ENCODE measurements at places on chromosomes 5 and 9. TPM values are rescaled to one million over a fixed set of nuclear protein-coding genes. Genes with fewer than 3 reads are reported as not detected.
A peak's percentile ranks its signal among the peaks of the same experiment; 100 is the strongest.

DNA sequence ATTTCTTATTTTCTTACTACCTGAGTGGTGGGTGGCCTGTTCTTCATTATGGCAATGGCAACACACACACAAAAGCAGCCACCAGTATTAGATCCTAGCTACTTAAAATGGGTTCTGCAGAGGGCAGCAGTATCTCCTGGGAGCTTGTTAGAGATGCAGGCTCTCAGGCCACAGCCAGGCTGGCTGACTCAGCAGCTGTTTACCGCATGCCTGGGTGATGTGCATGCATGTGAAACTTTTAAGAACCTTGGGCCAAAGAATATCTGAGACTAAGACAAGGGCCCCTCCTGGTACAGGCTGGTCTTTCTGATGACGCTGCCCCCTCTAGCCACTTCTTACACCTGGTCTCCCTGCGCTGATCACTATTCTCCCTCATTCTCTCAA lies 399.0 kb downstream of the MED10 start:
- no peak for DNase-seq
- H3K4me3 ChIP-seq = no peak overlapping the region
- no peaks in the 10 kb centered on the region for H3K36me3 ChIP-seq
- no peaks in the 10 kb centered on the region for H3K27me3 ChIP-seq

Gene INSL6
- total RNA-seq = not detected

GRCh38 chr5:103280967-103281366 lies 22.4 kb downstream of the MACIR start:
- no peaks in the 10 kb centered on the region for H3K27me3 ChIP-seq
- no peak for DNase-seq
- H3K36me3 ChIP-seq = peaks cover 7% of the 10 kb centered on the region
- H3K4me1 ChIP-seq = no peaks in the 10 kb centered on the region
- no peak overlapping the region for H3K4me3 ChIP-seq

DNA sequence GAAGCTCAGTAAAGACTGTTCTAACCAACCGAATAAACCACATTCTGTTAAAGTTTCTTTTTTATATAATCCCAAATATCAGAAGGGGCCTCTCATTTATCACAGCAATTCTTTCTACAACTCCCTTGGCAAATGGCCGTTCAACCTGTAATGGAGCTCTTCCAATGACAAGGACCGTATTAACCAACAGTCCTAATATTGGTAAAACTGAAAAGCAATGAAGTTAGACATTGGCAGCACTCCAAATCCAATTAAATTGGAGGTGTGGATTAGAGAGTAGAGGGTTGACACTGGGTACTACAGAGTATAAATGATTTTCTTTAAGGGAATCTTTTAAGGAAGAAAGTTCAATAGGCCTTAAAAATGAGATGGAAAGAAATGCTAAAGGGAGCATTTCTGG lies 842 bp downstream of the TMED7 start:
- H3K27me3 ChIP-seq = no peaks in the 10 kb centered on the region
- H3K4me1 ChIP-seq = peaks cover 39% of the 10 kb centered on the region
- peaks cover 4% of the 10 kb centered on the region for H3K36me3 ChIP-seq
- H3K4me3 ChIP-seq = peak overlapping the region; percentile 84
- DNase-seq = no peak

Gene PCDHGB7
- total RNA-seq = 18.3 TPM

- H3K27ac ChIP-seq = peak overlapping the region; percentile 87
- no peaks in the 10 kb centered on the region for H3K36me3 ChIP-seq
- no peaks in the 10 kb centered on the region for H3K27me3 ChIP-seq
- no peak for DNase-seq
- H3K4me3 ChIP-seq = peak overlapping the region; percentile 72
These were observed 1.4 kb downstream of the PTTG1 start for GRCh38 chr5:160423099-160423498.

DNA sequence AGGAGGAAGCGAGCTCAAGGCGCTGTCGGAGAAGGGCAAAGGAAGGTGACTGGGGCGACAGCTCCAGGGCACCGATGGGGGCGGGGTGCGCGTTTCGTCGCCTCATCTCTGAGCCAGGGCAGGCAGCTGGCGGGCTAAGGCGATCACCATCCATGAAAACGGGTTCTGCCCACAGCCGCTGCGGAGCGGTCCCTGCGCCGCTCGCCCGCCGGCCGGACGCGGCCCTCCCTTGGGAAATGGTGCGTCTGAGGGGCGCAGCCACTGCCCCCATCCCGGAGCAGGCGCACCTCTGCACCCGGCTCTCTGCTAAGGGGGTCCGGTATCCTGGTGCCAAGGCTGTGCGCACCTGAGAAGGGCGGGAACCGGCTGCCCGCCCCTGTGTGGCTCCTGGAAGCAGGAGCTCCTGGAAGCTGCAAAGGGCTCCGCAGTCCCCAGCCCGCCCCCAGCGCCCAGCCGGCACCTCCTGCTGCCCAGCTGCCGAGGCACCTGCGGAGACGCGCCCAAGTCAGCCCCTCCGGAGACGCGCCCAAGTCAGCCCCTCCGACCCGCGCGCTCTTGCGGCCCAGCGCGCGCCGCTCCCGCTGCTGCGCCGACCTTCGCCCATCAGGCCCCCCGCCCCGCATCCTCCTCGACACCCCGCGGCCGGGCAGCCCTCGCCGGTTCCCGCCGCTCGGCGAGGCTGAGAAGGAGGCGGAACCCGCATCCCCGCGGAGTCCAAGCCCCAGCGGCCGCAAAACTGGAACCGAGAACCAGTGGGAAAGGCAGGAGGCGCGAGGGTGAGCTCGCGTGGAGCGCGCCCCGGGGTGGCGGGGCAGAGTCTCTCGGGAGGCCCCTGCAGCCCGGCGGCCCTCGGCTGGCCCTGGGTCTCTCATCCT lies 757 bp downstream of the ANKRD34B start:
- no peak for DNase-seq
- H3K4me1 ChIP-seq = peaks cover 19% of the 10 kb centered on the region
- H3K4me3 ChIP-seq = peak overlapping the region; percentile 50
- H3K27ac ChIP-seq = no peak overlapping the region

Gene PCDHB16
- 2.9 TPM for total RNA-seq

Gene AMBP
- total RNA-seq = not detected

GRCh38 chr5:102905056-102905455 lies 150.0 kb downstream of the PAM start:
- no peaks in the 10 kb centered on the region for H3K36me3 ChIP-seq
- H3K4me1 ChIP-seq = no peaks in the 10 kb centered on the region
- no peak for DNase-seq
- no peaks in the 10 kb centered on the region for H3K27me3 ChIP-seq
- no peak overlapping the region for H3K4me3 ChIP-seq

DNA sequence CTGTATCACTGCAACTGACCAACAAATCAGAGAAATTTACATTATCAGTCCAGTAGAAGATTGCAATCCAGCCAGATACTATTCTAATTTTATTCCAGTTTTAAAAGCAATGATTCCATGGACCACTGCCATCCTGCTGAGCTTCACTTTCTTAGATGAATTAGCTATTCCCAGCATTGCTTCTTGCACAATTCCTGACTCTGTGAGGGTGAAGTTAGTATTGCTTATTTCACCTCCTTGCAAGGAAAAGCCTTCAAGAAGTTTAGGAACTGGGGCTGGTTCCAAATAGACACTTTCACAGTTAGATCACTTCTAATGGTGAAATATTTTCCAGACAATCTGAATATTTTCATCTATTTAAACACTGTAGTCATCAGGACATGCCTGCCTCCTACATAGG lies 338.6 kb upstream of the TNC start:
- no peaks in the 10 kb centered on the region for H3K27me3 ChIP-seq

DNA sequence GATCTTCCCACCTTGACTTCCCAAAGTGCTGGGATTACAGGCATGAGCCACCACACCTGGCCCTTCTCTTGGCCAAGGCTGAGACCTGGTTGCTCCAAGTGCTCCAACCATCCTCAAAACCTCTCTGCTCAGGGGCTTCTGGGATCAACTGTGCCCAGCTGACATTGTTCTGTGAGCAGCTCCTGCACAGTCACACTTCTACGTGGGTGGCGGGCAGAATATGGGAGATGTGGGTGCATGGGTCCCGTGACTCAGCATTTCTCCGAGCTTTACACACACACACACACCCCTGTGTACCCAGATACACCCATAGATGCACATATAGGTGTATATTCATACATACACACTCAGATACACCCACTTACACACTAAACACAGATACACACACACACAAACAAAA lies 10.5 kb upstream of the MYORG start:
- peak; percentile 58 for DNase-seq
- no peaks in the 10 kb centered on the region for H3K27me3 ChIP-seq
- no peaks in the 10 kb centered on the region for H3K4me1 ChIP-seq

Gene GRAMD2B
- 43.9 TPM for total RNA-seq

DNA sequence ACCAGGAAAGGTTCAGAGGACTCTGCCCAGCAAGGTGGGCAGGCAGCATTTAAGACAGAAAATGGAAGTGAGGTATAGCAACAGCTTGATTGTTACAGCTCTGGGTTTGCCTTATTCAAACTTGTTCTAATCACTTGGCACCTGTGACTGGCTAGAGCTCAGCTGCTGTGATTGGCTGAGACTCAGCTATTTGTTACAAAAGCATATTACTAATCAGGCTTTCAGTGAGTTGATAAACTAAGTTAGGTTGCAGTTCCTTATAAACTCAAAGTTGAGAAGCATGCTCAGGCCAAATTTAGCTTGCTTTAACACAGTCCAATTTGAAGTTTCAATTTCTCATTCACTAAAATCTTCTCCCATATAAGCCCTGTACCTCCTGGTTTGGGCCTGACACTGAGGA lies 56.3 kb downstream of the GDA start:
- no peak overlapping the region for H3K4me3 ChIP-seq
- no peak overlapping the region for H3K27ac ChIP-seq
- H3K36me3 ChIP-seq = no peaks in the 10 kb centered on the region

Gene CDKN2A
- total RNA-seq = 2.0 TPM

Gene CDH18
- 0.99 TPM for total RNA-seq

Gene GPR151
- total RNA-seq = not detected

DNA sequence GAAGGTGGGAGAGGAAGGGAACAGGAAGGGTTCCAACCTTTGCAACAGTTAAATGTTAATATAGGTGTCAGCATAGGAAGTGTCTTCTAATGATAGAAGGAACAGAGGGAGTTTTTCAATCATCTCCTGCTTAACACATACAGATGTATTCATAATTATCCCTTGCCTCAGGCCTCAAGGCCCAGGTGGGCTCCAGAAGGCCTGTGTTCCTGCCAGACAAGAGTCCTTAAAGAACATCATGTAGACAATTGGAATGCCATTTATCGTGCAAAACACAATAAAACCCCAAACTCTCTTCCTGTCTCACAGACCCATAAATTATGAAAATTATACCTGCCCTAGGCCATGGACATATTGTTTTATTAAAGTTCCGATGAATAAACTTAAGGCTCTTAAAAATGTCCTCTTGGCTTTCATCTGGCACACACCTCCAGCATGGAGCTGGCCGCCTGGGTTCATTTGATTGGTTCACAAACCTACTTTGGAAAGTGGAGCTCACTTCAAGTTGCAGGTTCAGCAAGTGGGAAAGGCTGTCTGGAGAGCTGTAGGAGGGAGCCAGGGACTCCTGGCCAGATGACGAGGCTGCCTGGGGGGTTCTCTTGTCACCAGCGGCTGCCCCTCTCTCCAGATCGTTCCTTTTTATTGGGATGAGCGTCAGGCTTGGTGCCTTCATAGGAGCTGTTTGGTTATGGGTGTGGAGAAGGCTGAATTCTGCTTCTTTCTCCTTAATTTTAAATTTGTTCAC lies 17.5 kb downstream of the SPRY4 start:
- DNase-seq = no peak
- H3K27me3 ChIP-seq = no peaks in the 10 kb centered on the region
- H3K4me3 ChIP-seq = no peak overlapping the region
- no peaks in the 10 kb centered on the region for H3K4me1 ChIP-seq
- no peak overlapping the region for H3K27ac ChIP-seq

DNA sequence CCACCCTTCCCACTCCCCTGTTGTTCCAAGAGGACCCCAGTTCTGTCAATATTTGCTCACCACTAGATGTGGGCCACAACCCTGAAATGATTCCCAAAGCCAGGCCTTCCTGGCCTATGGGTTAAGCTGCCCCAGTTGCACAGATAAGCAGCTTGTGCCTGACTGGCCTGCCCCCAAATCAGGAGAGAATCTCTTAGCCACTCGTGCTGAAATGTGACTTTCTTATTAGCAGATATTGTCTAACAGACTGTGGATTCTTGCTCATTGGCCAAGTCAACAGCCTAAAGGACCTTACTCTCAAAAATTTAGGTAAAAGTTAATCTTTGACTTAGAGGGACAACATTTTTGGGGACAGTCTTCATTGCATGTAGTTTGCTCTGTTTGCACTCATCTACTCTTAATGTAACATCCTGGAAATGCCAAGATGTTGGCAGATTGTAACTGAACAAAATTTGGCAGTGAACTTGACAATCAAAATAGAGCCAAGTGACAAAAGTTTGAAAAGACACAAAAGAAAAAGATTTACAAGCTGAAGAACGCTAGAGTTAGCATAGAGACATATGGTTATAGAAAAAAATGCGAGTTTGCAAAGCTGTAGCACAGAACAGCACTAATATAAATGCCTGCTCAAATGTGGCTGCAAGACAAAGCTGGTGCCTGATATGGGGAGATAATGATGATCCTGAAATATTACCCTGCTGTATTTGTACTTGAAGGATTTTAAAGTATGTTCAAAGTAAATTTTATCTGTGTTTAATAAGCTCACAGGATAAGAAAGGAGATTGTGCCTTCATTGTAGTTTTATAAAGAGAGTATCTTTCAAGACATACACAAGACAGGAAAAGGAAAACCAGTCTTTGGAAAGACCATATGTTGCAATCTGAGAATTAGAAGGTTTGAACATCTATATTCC lies 29.0 kb upstream of the FSD1L start:
- no peaks in the 10 kb centered on the region for H3K36me3 ChIP-seq
- H3K4me3 ChIP-seq = no peak overlapping the region
- no peak overlapping the region for H3K27ac ChIP-seq
- H3K27me3 ChIP-seq = no peaks in the 10 kb centered on the region
- peaks cover 6% of the 10 kb centered on the region for H3K4me1 ChIP-seq

GRCh38 chr5:67245259-67245846 lies 48.8 kb upstream of the CD180 start:
- DNase-seq = no peak
- peak overlapping the region; percentile 37 for H3K27ac ChIP-seq
- H3K4me3 ChIP-seq = no peak overlapping the region
- H3K4me1 ChIP-seq = peaks cover 42% of the 10 kb centered on the region
- no peaks in the 10 kb centered on the region for H3K27me3 ChIP-seq
- H3K36me3 ChIP-seq = no peaks in the 10 kb centered on the region

Gene DND1
- 2.0 TPM for total RNA-seq

DNA sequence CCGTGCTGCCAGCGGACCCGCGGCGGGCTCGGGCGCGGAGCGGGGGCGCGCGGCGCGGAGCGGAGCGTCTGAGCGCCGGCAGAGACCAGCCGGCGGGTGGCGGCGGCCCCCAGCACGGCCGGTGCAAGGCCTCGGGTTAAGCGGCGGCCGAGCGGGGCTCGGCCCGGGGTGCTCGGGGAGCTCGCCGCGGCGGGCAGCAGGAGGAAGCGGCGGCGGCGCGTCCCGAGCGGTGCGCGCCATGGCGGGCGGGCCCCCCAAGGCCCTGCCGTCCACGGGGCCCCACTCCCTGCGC lies 150 bp downstream of the SNX30 start:
- H3K27ac ChIP-seq = peak overlapping the region; percentile 67
- DNase-seq = no peak
- H3K36me3 ChIP-seq = no peaks in the 10 kb centered on the region
- H3K4me1 ChIP-seq = peaks cover 53% of the 10 kb centered on the region

Measured in suprapubic skin (tissue), 4 donors.